ENCODE measurements at places on chromosomes 6 and 20.
A peak's percentile ranks its signal among the peaks of the same experiment; 100 is the strongest.

DNA sequence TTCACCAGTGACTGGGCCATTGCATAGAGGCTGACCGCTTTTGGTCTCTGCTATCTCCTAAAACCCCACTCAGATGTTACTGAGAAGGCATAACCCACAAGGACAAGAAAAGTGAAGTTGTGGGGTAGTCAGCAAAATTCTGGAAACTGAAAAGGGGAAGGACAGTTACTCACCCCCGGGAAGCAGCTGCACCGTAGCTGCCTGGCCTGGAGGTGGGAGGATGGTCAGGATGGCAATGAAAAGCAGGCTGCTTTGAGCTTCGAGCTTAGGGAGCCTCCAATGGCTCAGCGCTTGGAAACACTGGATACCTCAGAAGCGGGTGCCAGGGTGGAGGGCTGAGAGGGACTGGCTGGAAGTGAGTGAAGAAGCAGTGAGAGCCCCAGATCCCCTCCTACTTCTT is 56.0 kb downstream of the KCNK5 start:
- DNase-seq, result no peak
- no peaks in the 10 kb centered on the region for H3K4me1 ChIP-seq
- H3K36me3 ChIP-seq, result peaks cover 14% of the 10 kb centered on the region
- no peak overlapping the region for H3K4me3 ChIP-seq

DNA sequence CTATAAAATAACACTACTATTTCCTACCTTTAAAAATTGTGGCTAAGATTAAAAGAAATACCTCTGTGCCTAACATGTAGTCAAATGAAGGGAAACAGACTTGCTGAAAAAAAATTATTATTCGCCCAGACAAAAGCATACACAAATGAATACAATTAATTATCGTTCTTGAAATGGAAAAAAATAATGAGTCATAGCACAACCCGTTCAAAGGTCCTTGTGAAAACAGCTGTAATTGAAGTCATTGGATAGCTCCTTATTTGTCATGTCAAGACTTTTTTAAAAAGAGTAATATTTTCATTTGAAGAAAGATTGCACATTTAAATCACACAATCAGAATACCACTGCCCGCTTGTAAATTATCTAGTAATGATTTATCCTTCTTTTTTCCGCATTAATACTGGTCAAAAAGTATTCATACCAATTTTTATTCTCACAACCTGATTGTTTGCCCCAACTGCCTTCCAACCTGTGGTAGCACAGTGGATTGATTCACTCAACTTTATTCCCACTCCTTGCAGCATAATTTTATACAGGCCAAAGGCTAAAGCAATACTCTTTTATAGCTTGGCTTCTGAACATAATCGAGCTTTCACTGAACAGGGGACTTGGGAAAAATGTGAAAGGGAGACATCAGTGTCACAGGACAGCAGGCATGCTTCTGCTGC is 655.2 kb upstream of the MAP3K7 start:
- no peak overlapping the region for H3K27ac ChIP-seq
- H3K27me3 ChIP-seq, result no peaks in the 10 kb centered on the region
- no peak overlapping the region for H3K4me3 ChIP-seq
- H3K4me1 ChIP-seq, result no peaks in the 10 kb centered on the region
- no peak for DNase-seq
- no peaks in the 10 kb centered on the region for H3K36me3 ChIP-seq

- DNase-seq, result no peak
- H3K4me1 ChIP-seq, result peaks cover 5% of the 10 kb centered on the region
- no peak overlapping the region for H3K27ac ChIP-seq
- H3K36me3 ChIP-seq, result no peaks in the 10 kb centered on the region
Measured at GRCh38 chr6:111522393-111523020, 39.5 kb upstream of the REV3L start.

- no peak overlapping the region for H3K4me3 ChIP-seq
- peaks cover 25% of the 10 kb centered on the region for H3K36me3 ChIP-seq
- no peak for DNase-seq
- H3K27ac ChIP-seq, result no peak overlapping the region
- peaks cover 3% of the 10 kb centered on the region for H3K4me1 ChIP-seq
Measured at GRCh38 chr6:90484903-90485302, 102.0 kb downstream of the MAP3K7 start.

GRCh38 chr6:158778005-158778527 is 41.1 kb downstream of the EZR start:
- no peaks in the 10 kb centered on the region for H3K4me1 ChIP-seq
- no peak overlapping the region for H3K4me3 ChIP-seq
- H3K27me3 ChIP-seq, result no peaks in the 10 kb centered on the region
- no peak overlapping the region for H3K27ac ChIP-seq
- DNase-seq, result no peak
- H3K36me3 ChIP-seq, result peaks cover 88% of the 10 kb centered on the region

GRCh38 chr6:111591370-111591900 is 14.2 kb downstream of the TRAF3IP2 start:
- H3K27ac ChIP-seq, result no peak overlapping the region
- DNase-seq, result no peak
- H3K27me3 ChIP-seq, result no peaks in the 10 kb centered on the region

GRCh38 chr6:37042150-37042549 is 36.7 kb downstream of the FGD2 start:
- H3K4me1 ChIP-seq, result no peaks in the 10 kb centered on the region
- DNase-seq, result no peak
- no peak overlapping the region for H3K27ac ChIP-seq
- no peaks in the 10 kb centered on the region for H3K27me3 ChIP-seq

- no peak overlapping the region for H3K27ac ChIP-seq
- no peaks in the 10 kb centered on the region for H3K36me3 ChIP-seq
- no peaks in the 10 kb centered on the region for H3K27me3 ChIP-seq
Measured at GRCh38 chr20:5220321-5221060, 93.7 kb downstream of the CDS2 start.

GRCh38 chr20:57713505-57713903 is 3.7 kb upstream of the PMEPA1 start:
- no peak for DNase-seq
- H3K27ac ChIP-seq, result no peak overlapping the region
- no peak overlapping the region for H3K4me3 ChIP-seq
- H3K4me1 ChIP-seq, result peaks cover 3% of the 10 kb centered on the region
- H3K27me3 ChIP-seq, result no peaks in the 10 kb centered on the region

- H3K27ac ChIP-seq, result no peak overlapping the region
- H3K4me1 ChIP-seq, result no peaks in the 10 kb centered on the region
- H3K36me3 ChIP-seq, result no peaks in the 10 kb centered on the region
- no peak overlapping the region for H3K4me3 ChIP-seq
- no peak for DNase-seq
- H3K27me3 ChIP-seq, result no peaks in the 10 kb centered on the region
Measured at GRCh38 chr6:1130709-1131108, 181.2 kb upstream of the FOXQ1 start.

DNA sequence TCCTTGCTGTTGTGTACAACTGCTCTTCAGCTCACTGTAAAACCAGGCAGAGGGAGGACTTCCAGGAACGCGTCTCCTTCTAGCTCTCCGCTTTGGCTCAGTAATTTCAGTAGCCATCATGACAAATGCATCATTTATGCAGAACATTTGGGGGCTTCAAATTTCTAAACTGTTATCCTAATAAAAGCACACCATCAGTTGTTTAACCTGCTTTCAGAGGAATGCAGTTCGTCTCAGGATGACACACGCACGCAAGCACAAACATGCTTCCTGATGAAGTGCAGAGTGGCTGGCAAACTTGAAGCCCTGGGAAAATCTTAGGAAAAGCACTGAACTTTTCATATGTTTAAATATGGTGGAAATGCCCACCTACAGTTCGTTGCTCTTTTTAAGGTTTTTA is 24.4 kb downstream of the SLC22A23 start:
- H3K36me3 ChIP-seq, result peaks cover 9% of the 10 kb centered on the region
- DNase-seq, result no peak
- no peak overlapping the region for H3K4me3 ChIP-seq
- H3K27me3 ChIP-seq, result no peaks in the 10 kb centered on the region

- H3K27me3 ChIP-seq, result no peaks in the 10 kb centered on the region
- H3K4me3 ChIP-seq, result no peak overlapping the region
- no peak overlapping the region for H3K27ac ChIP-seq
- no peaks in the 10 kb centered on the region for H3K4me1 ChIP-seq
- DNase-seq, result no peak
Measured at GRCh38 chr6:49634836-49635218, 1.8 kb downstream of the RHAG start.

- H3K27me3 ChIP-seq, result no peaks in the 10 kb centered on the region
- no peak overlapping the region for H3K27ac ChIP-seq
- H3K36me3 ChIP-seq, result no peaks in the 10 kb centered on the region
- H3K4me3 ChIP-seq, result peak overlapping the region; percentile 99
Measured at GRCh38 chr20:49916146-49917002, 1.0 kb upstream of the SPATA2 start.

- no peak overlapping the region for H3K4me3 ChIP-seq
- DNase-seq, result no peak
- no peaks in the 10 kb centered on the region for H3K27me3 ChIP-seq
- H3K27ac ChIP-seq, result no peak overlapping the region
- H3K4me1 ChIP-seq, result peaks cover 2% of the 10 kb centered on the region
- H3K36me3 ChIP-seq, result no peaks in the 10 kb centered on the region
Measured at GRCh38 chr20:36866164-36866563, 9.8 kb upstream of the TLDC2 start.

DNA sequence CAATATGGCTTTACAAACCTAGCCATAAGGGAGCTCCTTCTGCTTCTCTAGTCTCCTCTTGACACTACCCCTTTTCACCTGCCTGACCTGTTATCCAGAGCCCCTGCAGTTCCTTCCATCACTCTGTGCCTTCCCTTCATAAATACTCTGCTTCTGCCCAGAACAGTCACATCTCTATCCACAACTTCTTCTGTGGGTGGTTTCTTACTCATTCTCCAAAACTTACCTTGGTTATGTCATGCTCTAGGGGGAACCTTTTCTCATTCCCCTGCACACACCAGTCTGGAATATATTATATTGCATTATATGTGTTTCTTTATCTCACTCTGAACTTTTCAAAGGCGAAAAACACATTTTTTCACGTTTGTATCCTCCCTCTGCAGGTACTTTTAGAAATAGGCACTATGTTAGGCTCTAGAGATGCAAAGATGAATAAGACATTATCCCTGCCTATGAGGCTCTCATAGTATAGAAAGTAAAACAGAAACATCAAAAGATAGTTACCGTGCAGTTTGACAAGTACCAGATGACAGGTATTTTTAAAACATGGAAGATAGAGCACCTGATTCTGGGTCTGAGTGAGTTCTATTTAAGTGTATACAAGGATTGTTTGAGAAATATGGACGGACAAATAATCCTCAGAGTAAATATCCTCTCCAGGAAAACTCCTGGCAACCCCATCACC is 51.5 kb downstream of the AIG1 start:
- DNase-seq, result no peak
- no peak overlapping the region for H3K27ac ChIP-seq
- no peaks in the 10 kb centered on the region for H3K4me1 ChIP-seq
- H3K4me3 ChIP-seq, result no peak overlapping the region
- no peaks in the 10 kb centered on the region for H3K27me3 ChIP-seq

- no peaks in the 10 kb centered on the region for H3K4me1 ChIP-seq
- H3K27me3 ChIP-seq, result peaks cover 11% of the 10 kb centered on the region
- H3K4me3 ChIP-seq, result no peak overlapping the region
- no peak overlapping the region for H3K27ac ChIP-seq
- H3K36me3 ChIP-seq, result no peaks in the 10 kb centered on the region
Measured at GRCh38 chr20:38651154-38651553, 49.5 kb downstream of the ARHGAP40 start.

DNA sequence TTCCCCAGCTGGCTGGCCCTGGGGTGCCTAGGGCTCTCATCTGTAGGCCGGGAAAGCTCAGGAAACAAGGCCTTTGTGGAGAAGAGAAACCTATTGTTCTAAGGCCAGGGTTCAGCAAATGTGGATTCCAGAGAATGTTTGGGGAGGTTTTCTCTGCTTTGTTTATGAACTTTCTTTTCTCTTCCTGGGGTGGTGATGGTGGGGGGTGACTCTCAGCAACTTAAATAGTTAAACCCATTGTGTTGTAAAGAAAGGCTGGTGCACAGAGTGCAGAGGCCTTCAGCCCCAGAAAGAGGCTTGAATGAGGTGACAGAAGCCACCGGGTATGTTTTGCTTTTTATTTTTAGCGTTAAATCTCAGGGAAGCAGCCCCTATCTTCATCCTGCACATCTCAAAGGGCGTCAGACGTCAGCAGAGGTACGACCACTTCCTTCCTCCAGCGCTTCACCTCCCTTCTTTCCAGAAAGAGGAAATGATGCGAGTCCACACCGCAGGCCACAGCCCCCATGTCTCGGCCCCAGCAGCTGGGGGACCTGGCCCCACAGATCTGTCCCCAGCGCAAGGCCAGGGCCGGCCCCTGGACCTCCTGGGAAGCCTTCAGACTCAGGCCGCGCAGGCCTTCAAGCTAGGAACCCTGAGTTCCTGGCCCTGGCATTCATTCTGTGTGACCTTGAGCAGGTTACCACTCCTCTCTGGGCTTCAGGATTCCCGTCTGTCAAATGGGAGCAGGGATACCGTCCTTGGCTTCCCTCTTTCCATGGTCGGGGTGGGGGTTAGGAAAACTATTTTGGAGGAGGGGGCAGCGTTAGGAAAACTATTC is 605 bp upstream of the PPP1R16B start:
- peaks cover 3% of the 10 kb centered on the region for H3K4me1 ChIP-seq
- H3K27ac ChIP-seq, result peak overlapping the region; percentile 85
- no peaks in the 10 kb centered on the region for H3K27me3 ChIP-seq
- DNase-seq, result peak; percentile 66

GRCh38 chr6:165653196-165653595 is 9.8 kb downstream of the PDE10A start:
- H3K27ac ChIP-seq, result no peak overlapping the region
- no peaks in the 10 kb centered on the region for H3K36me3 ChIP-seq
- DNase-seq, result no peak
- H3K4me1 ChIP-seq, result no peaks in the 10 kb centered on the region

- H3K27me3 ChIP-seq, result no peaks in the 10 kb centered on the region
- no peak overlapping the region for H3K4me3 ChIP-seq
- no peak overlapping the region for H3K27ac ChIP-seq
Measured at GRCh38 chr6:159602431-159603041, 90.5 kb downstream of the SOD2 start.

DNA sequence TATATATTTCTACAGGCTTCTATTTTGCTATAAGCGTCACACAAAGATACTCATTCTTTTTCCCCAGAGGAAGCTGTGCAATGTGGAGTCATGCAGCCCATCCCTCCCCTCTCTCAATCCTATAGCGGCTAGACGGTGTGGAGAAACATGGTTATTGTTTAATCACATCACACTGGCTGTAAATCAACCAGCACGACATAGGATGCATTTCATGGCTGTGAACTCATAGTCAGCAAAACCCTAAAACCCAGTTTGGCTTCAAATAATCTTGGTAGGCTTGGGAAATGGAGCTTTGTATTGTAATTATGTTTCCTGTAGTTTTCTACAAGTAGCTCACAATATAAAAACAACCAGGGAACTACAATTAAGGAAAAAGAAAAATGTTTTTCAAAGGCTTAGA is 16.8 kb downstream of the FOXC1 start:
- no peak overlapping the region for H3K27ac ChIP-seq
- H3K36me3 ChIP-seq, result no peaks in the 10 kb centered on the region
- no peaks in the 10 kb centered on the region for H3K4me1 ChIP-seq
- DNase-seq, result no peak

- no peaks in the 10 kb centered on the region for H3K36me3 ChIP-seq
- H3K4me3 ChIP-seq, result no peak overlapping the region
- H3K4me1 ChIP-seq, result no peaks in the 10 kb centered on the region
- no peaks in the 10 kb centered on the region for H3K27me3 ChIP-seq
- H3K27ac ChIP-seq, result no peak overlapping the region
Measured at GRCh38 chr6:56230976-56231566, 16.3 kb downstream of the COL21A1 start.
